Left hindlimb (tissue), 1 donor: ENCODE measurements at places on chromosomes 7 and 10.

- no peak for DNase-seq
Observed at GRCh38 chr7:96786261-96786997, 76.8 kb upstream of the SEM1 start.

DNA sequence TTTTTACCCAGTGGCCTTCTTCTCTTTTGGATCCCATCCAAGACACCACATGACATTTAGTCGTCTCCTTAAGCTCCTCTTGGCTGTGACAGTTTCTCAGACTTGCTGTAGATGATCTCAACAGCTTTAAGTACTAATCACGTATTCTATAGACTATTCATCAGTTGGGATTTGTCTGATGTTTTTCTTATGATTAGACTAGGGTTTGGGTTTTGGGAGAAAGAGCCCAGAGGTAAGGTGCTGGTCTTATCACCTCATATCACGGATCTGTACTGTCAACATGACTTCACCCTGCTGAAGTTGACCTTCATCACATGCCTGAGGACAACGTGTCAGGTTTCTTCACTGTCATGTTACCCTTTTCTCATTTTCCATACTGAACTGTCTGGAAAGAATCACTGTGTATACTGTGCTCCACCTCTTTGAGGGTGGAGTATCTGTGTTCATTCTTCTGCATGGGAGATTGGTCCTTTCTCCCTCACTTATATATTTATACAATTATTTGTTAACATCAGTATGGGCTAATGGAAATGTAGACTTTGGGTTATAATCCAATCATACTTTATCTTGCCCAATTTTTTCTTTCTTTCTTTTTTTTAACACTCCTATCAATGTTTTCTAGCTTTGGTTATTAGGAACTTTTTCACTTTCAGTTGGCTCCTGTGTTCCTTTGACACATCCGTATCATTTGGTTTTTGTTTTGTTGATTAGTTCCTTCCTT, 6.4 kb upstream of the HKDC1 start:
- DNase-seq, result no peak

DNA sequence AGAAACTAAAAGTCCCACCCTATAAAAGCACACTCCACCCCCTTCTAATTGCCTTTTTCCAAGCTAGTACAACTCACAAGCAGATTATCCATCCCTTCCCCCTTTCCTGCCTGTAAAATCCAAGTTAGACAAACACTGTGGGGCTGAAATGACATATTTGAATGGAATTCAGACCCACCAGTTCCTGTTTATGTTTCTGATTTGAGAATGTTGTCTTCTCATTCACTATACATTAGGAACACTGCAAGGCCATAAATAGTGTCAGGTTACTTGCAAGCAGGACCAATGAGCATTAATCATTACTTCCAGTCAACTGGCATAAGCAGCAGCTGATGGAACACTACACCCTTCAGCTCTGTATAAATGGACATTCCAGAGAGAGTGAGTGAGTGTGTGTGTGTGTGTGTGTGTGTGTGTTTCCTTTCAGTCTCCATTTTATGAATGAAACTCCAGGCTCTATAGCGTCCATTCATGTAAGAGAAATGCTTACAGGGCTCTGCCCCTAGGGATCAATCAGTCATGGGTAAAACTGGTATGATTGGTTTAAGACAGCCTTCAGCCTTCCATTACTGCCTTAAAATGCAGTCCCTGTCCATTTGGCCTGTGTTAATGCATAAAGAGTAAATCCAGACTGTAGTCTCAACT, 69.3 kb downstream of the ETV1 start:
- peak; percentile 90 for DNase-seq

GRCh38 chr10:23694446-23694920, 255.6 kb downstream of the OTUD1 start:
- peak; percentile 74 for DNase-seq

DNA sequence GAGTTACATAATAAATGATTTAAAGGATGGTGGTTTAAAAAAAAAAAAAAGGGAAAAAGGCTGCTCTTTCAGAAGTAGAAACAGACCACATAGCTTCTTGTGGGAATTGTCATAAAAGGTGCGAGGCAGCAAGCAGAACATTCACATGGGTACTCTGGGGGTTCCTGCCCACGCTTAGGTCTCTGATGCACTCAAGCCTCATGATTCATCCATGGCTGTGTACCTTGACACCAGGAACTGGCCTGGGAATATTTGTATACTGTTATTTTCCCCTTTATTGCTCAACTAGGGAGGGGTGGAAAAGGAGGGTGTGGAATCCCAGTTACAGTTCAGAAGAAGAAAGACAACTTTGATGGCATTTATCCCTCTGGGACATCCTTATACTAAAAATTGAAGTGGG, 4.0 kb downstream of the PON2 start:
- no peak for DNase-seq

- no peak for DNase-seq
Observed at GRCh38 chr7:23018750-23019149, 4.8 kb upstream of the HYCC1 start.

DNA sequence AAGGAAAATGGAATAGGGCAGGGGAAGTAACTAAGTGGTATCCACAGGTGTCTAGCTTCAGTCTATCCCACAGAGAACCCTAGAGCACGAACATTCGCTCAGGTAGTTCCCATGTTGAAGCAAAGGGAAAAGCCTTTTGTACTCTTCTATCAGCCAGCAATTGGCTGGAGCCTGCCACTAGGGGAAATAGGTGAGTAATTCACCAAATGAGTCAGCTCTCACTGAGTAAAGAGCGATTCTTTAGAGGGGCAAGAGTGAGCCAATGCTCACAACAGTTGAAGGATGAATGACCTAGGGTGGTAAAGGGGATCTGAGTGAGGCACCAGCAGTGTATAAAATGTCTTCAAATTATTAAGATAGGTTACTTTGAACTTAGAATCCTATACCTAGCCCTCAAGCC, 94.1 kb upstream of the ZNF800 start:
- no peak for DNase-seq

- no peak for DNase-seq
Observed at GRCh38 chr7:54090652-54091213, 451.4 kb upstream of the VSTM2A start.

- no peak for DNase-seq
Observed at GRCh38 chr10:101967713-101968112, 88.3 kb downstream of the ARMH3 start.

DNA sequence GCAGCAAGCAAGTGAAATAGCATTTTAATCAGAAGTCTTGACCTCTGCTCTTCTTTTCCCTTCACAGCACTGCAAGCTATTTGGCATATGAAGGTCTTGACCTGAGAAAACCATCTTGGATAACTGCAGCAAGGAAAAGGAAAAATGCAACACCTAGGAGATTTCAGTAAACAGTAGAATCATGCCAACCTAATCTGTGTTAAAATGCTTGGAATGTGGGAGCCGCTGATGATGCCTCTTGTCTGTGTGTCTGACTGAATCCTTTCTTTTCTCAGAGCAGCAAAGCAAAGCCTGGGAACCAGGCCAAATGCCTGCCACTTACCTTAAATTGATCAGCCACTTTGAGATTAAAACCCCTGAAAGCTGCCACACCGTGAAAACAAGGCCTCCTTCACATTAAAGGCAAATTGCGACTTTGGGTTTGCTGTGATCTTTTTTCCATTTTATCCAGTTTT, 80.4 kb upstream of the CDK6 start:
- DNase-seq, result no peak

DNA sequence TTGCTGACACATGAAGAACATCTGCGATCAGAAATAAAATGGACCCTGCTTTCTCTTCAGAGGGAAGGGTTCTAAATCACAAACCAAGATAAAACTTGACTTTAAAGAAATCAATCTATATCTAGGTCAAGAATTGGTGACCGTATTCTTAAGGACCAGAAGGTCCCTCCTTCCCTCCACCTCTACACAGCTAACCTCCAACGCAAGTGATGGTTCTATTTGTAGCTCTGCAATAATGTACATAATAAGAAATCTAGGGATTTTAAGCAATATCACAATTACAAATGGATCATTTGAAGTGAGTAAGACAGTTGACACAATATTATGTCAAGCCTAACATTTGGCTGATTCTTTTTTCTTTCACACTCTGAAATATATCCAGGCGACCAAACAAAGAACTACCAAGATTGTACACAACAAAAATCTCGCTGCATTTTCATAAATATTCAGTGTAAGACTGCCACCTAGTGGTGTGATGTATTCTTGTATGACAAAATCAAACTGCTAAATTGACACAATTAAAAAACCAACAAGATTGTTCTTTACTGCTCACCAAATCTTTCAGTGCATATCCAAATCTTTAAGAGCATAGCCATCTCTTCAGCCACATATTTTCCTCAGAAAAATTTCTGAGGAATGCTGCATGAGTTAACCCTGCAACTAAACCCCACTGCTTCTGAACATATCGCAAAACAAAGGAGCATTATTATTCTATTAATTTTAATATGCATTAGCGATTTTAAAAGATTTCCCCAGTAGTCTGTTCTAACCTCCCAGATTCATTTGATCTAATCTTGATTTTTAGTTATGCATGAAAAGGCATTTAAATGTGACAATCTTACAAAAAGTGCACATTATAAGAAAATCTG, 44.5 kb downstream of the ICA1 start:
- DNase-seq, result no peak
